ENCODE measurements at places on chromosomes 13 and 19. TPM values are rescaled to one million over a fixed set of nuclear protein-coding genes. Genes with fewer than 3 reads are reported as not detected.

The KLHL1 gene
- total RNA-seq = not detected

The MIA gene
- not detected for total RNA-seq

The ERCC1 gene
- 88.5 TPM for total RNA-seq

The ZNF43 gene
- total RNA-seq = 3.4 TPM

The PDS5B gene
- total RNA-seq = 21.2 TPM

The SPTBN4 gene
- 1.8 TPM for total RNA-seq

The JAK3 gene
- 1.00 TPM for total RNA-seq

The PODNL1 gene
- total RNA-seq = 2.1 TPM

Data from smooth muscle cell of bladder (primary cell).